ENCODE measurements at places on chromosomes 3 and 15.

DNA sequence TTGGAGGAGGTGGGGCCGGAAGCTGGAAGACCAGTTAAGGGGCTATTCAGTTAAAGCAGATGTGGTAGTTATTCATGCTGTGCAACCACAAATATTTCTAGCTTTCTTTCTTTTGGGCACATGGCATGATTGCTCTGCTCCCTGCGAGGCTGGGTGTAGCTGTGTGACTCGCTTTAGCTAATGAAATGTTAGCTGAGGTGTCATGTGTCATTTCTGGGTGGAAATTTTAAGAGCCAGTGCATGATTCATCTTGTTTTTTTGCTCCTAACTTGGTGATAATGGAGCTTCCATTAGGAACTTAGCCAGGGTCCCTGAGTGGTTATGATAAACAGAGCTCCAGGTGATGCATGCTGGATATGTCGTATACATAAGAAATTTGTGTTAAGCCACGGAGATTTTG, 300.6 kb downstream of the SATB1 start:
- DNase-seq: no peak

DNA sequence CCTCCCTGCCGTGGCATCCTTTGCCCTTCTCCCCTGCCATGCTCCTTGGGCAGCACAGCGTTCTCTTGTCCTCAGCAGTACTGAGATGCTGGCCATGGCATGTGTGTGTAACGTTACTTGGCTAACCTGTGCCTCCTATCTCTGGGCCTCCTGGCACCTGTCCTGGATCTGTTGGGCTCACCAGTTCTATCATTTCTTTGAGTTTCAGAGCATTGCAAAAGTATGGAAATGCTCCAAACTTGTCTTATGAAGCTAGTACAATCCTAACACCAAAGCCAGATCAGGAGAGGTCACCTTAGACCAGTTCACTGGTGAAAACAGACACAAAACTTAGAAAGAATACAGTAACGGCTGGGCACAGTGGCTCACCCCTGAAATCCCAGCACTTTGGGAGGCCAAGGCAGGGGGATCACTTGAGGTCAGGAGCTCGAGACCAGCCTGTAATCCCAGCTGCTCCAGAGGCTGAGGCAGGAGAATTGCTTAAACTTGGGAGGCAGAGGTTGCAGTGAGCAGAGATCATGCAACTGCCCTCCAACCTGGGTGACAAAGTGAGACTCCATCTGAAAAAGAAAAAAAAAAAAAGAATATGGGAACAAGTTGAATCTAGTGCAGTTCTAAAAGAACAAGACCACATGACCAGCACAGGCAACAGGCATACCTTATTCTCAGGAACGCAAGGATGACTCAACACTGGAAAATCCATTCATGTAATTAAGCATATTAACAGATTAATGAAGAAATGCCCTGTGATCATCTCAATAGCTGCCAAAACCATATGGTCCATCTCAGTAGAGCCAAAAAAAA, 62.4 kb upstream of the TRPM1 start:
- no peak for DNase-seq

- peak; percentile 29 for DNase-seq
These were observed 160.6 kb upstream of the WNT5A start for GRCh38 chr3:55647670-55648069.

DNA sequence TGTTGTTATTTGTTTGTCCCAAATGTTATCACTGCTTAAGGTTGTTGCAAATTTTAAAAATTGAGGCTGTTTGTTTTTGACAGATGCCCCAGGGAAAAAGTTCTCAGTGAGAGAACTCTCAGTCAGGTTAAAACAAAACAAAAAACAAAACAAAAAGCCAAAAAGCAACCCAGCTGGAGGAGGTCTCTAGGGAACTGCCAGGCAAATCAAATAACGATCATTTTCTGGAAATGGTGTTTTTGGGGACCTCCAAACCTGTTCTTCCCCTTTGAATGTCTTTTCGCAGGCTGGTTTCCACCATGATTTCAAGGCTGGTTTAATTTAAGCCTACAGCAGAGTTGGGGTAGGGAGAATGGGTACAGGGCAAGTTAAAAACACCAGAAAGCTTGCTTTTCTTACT, 27.2 kb downstream of the SPINK8 start:
- DNase-seq: no peak

GRCh38 chr3:85270488-85270887, 311.7 kb downstream of the CADM2 start:
- no peak for DNase-seq

DNA sequence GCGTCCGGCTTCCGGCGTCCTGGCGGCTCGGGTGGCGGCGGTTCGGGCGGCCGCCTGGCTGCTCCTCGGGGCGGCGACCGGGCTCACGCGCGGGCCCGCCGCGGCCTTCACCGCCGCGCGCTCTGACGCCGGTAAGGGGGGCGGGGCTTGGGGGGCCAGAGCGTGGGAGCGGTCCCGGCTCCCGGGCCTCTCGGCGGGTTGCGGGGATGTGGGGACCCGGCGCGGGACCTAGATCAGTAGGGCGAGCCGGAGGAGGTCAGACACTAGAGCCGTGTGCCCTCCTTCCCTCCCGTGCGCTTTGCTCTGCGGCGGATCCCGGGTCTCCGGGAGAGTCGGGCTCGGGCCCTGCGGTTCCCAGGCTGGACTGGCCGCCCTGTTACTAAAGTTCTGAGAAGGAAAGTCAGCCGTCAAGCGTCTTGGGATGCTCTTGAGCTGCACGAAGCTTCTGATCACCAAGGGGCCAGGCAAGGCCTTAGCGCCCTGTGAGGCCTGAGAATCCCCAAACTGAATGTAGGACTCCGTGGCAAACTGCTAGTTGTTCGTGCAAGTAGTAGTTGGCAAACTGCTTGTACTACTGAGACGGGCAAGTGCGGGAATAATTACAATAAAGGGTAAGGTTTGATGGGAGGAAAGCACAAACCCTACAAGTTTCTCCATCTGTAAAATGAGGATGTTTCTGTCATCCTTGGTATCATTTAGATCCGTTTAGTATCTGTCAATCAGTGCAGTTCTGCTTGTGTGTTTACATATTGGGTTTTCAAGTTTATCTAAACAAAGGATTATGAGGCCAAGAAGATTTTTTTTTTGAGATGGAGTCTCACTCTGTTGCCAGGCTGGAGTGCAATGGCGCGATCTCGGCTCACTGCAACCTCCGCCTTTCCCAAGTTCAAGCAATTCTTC, 587 bp downstream of the PIGX start:
- DNase-seq: peak; percentile 73

- DNase-seq: peak; percentile 18
These were observed at the start of gene CCR9 for GRCh38 chr3:45885979-45886705. Gene CCR9, plus strand, starts transcription at chr3:45886543. Its CDS starts 8,391 bp downstream, at chr3:45894934.

GRCh38 chr15:69958496-69959084, 139.1 kb downstream of the TLE3 start:
- DNase-seq: peak; percentile 78

GRCh38 chr3:107946700-107947099, 144.1 kb downstream of the CD47 start:
- DNase-seq: no peak

- DNase-seq: no peak
These were observed 189.2 kb upstream of the FEZF2 start for GRCh38 chr3:62562596-62562995.

DNA sequence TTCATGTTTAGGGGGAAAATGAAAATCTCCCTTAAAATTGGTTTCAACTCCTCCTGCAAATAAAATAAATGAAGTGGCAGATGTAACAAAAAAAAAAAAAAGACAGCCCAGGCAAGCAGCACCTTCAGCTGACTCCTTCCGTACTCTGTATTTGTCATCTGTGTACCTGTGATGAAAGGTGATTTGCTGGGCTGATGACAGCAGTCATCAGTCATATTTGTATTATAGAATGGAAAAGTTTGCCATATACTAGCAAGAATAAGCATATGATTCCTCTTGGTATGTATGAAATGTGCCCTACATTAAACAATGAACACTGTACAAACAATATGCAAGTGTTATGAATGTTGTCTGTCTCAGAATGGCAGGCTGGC, 44.1 kb upstream of the WWTR1 start:
- DNase-seq: no peak

DNA sequence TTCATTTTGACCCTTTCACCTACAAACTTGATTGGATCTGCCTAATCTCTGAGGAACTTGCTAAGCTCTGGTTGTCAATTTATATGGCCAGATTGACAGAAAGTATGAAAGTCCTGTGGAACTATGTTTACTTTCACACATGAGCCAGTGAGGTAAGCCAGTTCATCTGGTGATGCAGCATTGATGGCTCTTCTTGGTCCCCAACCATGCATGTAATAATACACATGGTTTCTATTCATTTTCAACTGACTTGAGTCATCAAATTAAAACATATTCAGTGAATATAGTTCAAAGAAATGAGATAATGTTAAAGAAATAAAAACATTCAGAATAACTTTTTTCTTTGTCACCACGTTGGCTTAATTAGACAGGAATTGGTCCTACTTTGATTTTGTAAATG, 336.1 kb upstream of the THBS1 start:
- DNase-seq: no peak
